T-cell (primary cell): ENCODE measurements at places on chromosomes 5 and 9.

GRCh38 chr9:134205672-134206310 is 41.4 kb upstream of the RNU6ATAC start:
- DNase-seq, result no peak

DNA sequence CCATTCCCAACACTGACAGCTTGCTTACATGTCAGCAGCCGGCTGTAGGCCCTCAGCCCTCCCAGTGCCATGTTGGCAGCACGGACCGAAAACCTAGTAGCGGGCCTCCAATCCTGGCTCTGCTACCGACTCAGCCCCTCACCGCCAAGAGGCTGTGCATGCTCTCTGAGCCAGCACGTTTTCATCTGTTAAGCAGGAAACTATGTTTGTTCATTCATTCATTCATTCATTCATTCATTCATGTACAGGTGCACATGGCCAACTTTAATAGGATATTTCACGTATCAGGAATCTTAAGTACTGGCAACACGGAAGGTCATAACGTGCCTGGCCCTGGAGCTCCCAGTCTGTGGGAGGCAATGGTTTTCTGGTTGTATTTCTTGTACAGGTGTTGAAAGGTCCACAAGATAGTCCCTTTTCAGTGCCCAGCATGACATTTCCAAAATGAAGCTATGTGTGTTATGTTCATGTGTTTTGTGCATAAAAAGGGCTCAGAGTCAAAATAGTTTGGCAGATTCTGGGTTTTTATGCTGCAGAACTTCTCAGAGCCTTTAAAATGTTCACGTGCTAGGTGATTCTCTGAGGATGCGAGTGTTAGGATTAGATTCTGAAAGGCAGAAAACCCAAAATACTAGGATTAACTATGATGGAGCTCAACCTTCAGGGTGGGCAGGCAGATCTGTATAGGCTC is 17.7 kb downstream of the SUSD3 start:
- DNase-seq, result no peak

GRCh38 chr5:111251921-111252320 is 27.7 kb downstream of the CAMK4 start:
- no peak for DNase-seq

DNA sequence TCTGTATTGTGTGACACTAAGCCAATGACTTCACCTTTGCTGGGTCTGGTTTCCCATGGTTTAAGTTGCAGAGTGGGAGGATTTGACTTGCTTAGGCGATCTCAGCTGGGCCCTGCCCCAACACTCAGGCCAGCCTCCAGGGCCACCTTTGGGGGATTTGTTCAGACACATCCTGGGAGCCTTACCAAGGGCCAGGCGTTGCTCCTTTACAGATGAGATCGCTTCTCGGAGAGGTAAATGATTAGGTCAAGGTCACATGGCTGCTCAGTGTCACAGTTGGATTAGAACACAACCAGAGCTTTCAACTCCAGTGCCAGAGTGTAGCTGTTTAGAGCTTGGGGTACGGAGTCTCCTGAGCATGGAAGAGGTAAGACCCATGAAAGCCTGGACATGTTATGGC is 57.5 kb downstream of the COL27A1 start:
- no peak for DNase-seq

- DNase-seq, result no peak
Observed at GRCh38 chr5:11941566-11941965, 37.3 kb upstream of the CTNND2 start.

- DNase-seq, result no peak
Observed at GRCh38 chr9:126532019-126532462, 81.7 kb upstream of the LMX1B start.

DNA sequence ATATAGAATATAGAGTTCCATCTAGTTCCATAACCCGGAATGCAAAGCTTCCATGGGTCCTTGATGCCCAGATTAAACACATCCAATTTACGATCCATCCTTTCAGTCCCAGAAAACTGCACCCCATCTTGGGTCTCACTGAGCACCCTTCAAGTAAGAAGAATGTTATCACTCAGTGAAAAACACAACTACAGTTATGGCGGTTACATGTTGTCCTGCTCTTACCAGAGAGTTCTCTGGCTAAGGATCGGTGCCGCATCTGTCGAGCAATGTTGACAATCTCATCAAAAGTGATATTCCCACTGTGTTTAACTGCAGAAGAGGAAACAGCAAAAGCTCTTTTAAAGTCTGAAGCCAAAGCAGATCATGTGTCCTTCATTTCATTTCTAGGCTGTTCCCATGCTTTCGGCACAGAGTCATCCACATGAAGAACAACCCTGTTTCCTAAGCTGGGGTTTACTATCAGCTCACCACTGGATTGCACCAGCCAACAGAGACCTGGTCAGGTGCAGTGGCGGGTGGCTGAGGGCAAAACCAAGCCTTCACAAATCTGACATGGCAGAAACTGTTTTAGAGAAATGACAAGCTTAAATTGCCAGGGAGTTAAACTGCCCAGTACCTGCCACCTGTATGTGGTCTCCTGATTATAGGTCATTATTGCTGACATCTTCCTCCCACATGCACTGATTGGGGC is 2.9 kb downstream of the RPL12 start:
- DNase-seq, result no peak
